ENCODE measurements at places on chromosomes 3 and 15.

GRCh38 chr3:72953325-72953956, 43.2 kb upstream of the PPP4R2 start:
- no peak for DNase-seq

DNA sequence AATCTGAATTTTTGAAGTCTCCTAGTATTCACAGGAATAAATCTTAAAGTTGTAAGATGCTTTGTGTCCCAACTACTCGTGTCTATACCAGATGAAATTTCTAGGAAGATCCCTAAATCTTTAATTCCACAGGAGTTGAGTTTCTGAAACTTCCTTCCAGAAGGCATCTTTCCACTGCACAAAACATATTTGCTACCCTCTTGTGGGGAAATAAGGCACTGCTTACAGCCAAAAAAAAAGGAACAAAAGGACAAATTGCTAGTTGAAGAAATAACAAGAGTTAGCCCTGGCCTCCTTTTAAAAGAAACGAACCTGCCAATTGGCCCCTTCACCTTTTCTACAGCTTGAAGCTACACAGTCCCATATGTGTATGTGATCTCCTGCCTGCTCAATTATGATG, 54.0 kb downstream of the TAFA4 start:
- no peak for DNase-seq

GRCh38 chr15:48794697-48795134, 16.2 kb downstream of the CEP152 start:
- DNase-seq: no peak

DNA sequence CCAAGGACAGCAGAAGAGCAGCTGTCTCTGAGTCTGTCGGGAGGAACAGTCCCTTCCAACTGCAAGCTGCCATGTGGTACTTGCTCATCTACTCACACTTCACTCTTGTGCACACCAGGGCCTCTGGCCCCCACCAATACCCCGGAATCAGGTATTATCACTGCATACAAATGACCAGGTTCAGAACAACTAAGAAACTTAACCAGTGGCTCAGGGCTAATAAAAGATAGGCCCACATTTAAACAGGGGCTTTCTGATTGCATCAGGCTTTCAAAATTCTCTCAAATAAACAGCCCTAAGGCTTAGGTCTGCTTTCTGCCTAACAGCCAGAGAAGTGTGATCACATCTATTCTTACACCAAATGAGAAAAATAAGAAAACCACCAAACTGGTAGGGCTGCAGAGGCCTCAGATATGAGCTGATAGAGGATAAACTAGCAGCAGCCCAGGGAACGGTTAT, 20.7 kb downstream of the CCDC12 start:
- no peak for DNase-seq

DNA sequence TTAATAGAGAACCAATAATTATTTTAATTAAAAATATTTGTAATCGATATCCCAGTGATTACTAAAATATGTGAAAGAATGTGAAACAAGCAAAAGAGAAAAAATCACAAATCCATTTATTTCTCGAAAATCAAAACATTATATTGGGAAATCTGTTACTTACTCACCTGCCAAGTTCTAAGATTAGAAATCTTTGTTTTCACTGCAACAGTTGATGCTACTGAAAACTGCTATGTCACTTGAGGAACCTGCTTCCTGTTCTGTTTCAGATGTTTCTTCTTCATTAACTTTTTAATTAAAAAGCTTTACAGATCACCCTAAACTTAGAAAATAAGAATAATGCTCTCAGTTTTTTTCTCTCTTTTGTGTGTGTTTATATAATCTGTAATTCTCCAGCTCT, 13.7 kb upstream of the DPH6 start:
- DNase-seq: no peak

DNA sequence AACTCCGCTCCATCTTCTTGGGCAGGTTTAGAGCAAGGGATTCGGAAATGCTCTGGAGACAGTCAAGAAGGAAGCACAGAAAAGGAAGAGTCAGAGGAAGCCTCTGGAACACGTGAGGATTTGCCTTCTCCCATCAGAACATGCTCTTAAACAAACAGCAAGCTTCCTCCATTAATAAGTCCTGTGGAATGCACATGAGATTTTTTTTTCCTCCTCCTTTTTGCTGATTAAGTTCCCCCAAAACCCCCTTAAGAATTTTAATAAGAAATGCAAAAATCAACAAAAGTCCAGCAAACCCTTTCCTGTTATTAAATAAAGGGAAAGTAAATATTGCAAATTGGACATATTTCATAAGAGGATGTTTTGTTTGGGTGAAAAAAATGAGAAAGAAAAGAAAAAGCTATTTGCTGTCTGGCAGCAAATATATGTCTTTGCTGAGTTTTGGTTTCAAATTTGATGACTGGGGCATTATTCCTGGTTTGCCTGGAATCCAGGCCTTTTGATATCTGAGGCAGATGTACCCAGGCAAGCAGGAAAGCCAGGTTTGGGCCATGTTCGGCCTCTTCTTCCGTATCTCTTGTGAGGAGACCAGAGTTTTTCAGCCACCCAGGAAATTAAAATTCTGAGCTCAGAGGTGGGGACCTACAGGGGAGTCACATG, 7.9 kb upstream of the TSEN2 start:
- DNase-seq: no peak

- no peak for DNase-seq
Observed at GRCh38 chr3:49727924-49728361, 4.2 kb upstream of the GMPPB start.

DNA sequence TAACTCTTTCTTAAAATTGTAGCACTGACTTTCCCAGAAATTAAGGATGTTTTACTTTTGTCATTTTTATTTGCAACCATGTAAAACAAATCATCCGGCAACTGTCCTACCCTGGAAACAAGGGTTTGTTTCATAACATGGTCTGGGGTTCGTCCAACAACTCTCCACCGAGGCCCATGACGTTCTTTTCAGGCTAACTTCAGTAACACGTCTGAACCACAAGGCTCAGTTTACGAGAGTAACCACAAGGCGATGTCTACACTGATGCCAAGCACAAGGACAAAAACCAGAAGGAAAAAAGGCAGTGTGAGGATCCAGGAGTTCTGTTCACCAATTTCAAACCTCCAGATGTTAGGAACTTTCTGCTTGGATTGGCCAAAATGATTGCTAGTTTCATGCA, 546.1 kb downstream of the NTRK3 start:
- no peak for DNase-seq

GRCh38 chr3:195441051-195441450, 1.8 kb downstream of the ACAP2 start:
- no peak for DNase-seq

GRCh38 chr3:31958701-31959152, 22.3 kb downstream of the OSBPL10 start:
- no peak for DNase-seq

DNA sequence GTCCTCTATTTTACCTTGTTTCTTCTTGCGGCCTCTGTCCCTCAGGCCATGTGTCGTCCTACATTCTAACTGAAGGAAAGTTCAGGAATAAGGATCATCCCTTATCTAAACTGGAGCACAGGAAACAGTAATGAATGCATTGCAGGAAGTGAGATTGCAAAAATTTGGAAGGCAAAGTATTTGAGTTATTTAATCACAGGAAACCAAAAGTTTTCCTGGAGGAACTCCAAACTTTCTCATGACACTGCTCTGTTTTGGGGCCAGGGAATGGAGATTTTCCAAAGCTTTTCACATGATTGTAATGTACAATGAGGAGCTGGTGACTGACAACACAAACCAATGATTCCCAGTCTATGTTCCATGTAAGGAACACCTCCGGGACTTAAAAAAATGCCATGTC, 57.8 kb upstream of the PLSCR4 start:
- no peak for DNase-seq
